ENCODE measurements at places on chromosomes 7 and 10. TPM values are rescaled to one million over a fixed set of nuclear protein-coding genes. Genes with fewer than 3 reads are reported as not detected.
A peak's percentile ranks its signal among the peaks of the same experiment; 100 is the strongest.

- H3K27me3 ChIP-seq: no peaks in the 10 kb centered on the region
- no peak overlapping the region for H3K27ac ChIP-seq
- no peaks in the 10 kb centered on the region for H3K36me3 ChIP-seq
- no peak for DNase-seq
- H3K4me3 ChIP-seq: no peak overlapping the region
Measured at GRCh38 chr7:145219461-145219860, 383.6 kb upstream of the TPK1 start.

DNA sequence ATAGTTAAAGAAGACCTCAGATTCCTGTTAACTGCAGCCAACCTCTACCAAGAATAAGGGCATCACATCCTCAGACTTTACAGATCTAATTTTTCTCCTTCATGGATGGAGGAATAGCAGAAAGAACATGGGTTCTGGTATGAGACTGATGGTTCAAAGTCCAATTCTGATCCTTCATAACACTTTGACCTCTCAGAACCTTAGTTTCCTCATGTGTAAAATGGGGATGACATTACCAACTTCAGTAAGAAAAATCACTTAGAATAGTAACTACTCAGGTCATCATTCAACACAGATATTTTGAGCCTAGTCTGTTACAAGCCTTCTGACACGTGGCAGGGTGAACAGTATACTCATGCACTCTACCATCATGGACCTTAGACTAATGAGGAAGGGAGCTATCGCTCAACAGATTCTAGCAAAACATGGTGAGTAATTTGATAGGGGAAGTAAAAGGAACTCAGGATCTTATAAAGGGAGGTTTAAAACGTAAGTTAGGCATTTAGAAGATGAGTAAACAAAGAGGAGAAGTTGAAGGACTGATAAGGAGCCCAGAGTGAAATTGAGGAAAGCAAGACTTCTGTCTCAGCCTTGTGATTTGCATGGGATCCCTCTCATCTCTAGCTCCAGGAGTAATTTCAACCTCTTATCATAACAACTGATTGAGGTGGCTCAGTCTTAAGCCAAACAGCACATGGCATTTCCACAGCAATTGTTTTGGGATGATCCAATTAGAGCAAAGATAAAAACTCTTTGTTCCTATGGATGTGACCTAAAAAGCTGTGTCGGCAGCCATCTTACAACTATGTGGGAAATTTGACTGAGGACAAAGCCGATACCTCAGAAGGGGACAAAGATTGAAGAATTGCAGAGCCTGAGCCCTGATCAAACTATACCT is 69.2 kb upstream of the TCF7L2 start:
- no peaks in the 10 kb centered on the region for H3K36me3 ChIP-seq
- no peaks in the 10 kb centered on the region for H3K4me1 ChIP-seq
- H3K27ac ChIP-seq: no peak overlapping the region
- no peaks in the 10 kb centered on the region for H3K27me3 ChIP-seq
- no peak overlapping the region for H3K4me3 ChIP-seq

- H3K4me3 ChIP-seq: no peak overlapping the region
- H3K27me3 ChIP-seq: no peaks in the 10 kb centered on the region
- no peak overlapping the region for H3K27ac ChIP-seq
- H3K4me1 ChIP-seq: no peaks in the 10 kb centered on the region
Measured at GRCh38 chr7:126700807-126701604, 551.7 kb downstream of the GRM8 start.

- no peaks in the 10 kb centered on the region for H3K27me3 ChIP-seq
- H3K4me3 ChIP-seq: peak overlapping the region; percentile 30
- peak overlapping the region; percentile 22 for H3K27ac ChIP-seq
- no peak for DNase-seq
Measured at GRCh38 chr10:88386204-88386788, 196.8 kb downstream of the RNLS start.

- H3K36me3 ChIP-seq: peaks cover 78% of the 10 kb centered on the region
- H3K4me1 ChIP-seq: no peaks in the 10 kb centered on the region
- H3K27ac ChIP-seq: no peak overlapping the region
- H3K27me3 ChIP-seq: no peaks in the 10 kb centered on the region
Measured at GRCh38 chr10:14918964-14919363, 34.9 kb downstream of the DCLRE1C start.

- H3K27ac ChIP-seq: no peak overlapping the region
- no peaks in the 10 kb centered on the region for H3K27me3 ChIP-seq
- H3K36me3 ChIP-seq: no peaks in the 10 kb centered on the region
Measured at GRCh38 chr7:91832493-91833045, 47.9 kb downstream of the MTERF1 start.

DNA sequence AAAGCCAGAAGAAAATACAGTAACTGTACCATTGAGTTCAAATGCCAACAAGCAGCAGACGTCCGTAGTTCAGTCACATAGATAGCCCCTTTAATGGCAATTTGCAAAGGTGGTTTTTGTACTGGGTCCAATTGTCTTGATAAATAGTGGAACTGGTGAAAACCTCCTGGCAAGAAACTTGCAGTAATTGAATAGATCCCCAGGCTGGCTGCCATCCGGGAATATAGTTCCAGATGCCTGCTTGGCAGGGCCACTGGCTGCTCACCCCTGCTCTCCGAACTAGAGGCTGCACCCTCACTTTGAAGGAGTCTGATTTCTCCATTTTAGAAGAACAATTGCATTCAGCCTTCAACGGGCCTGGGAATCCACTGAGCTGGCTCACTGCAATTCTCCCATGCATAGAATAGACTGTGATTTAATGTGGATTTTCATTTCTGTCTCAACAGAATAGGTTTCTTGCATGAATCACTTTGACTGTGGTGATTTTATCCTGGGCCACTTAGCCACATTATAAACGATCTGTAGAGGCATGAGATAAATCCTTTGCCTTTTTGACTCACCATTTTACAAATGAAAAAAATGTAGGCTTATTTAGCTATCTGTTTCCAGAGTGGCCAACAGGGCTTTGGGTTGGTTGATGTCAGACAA is 35.9 kb upstream of the ELMO1 start:
- H3K4me3 ChIP-seq: no peak overlapping the region
- H3K36me3 ChIP-seq: no peaks in the 10 kb centered on the region
- H3K27me3 ChIP-seq: no peaks in the 10 kb centered on the region
- H3K27ac ChIP-seq: no peak overlapping the region
- DNase-seq: no peak

- H3K27me3 ChIP-seq: no peaks in the 10 kb centered on the region
- H3K27ac ChIP-seq: no peak overlapping the region
- no peak for DNase-seq
- no peaks in the 10 kb centered on the region for H3K4me1 ChIP-seq
- no peaks in the 10 kb centered on the region for H3K36me3 ChIP-seq
- no peak overlapping the region for H3K4me3 ChIP-seq
Measured at GRCh38 chr7:93442478-93443224, 131.9 kb downstream of the CALCR start.

DNA sequence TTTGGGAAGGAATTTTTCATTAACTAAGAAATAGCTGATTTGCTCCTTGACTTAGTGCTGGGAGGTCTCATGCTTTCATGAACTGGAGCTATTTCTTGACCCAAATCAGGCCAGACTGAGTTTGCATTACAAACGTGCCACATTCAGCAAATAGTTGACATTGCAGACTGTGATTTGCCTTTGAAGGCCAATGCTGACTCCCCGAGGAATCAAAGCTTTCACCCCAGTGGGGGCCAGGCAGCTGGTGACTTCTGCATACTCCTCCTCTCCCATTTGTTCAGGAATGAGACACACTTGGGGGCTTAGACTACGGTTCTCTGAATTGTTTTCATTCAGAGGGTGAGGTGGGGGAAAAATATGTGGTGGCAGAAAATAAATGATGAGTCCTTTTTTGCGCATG is 111.0 kb upstream of the JAZF1 start:
- H3K27ac ChIP-seq: no peak overlapping the region
- H3K4me3 ChIP-seq: no peak overlapping the region
- no peaks in the 10 kb centered on the region for H3K36me3 ChIP-seq

GRCh38 chr7:24291271-24291670 is 7.3 kb downstream of the NPY start:
- no peak overlapping the region for H3K4me3 ChIP-seq
- H3K36me3 ChIP-seq: no peaks in the 10 kb centered on the region
- peaks cover 6% of the 10 kb centered on the region for H3K27me3 ChIP-seq
- DNase-seq: no peak

DNA sequence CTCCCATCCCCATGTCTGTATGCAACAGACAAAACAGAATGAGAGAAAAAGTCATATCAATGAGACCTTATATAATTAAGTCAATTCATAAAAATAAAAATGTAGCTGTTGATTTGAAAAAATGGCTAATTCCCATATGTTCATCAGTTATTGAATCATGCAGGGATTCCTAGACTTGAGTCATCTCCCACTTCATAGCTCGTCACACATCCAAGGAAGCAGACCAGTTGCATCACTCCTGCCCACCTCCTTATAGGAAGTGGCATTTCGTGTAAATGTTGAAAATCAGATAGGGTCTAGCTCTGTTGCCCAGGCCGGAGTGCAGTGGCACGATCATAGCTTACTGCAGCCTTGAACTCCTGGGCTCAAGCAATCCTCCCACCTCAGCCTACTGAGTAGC is 56.1 kb upstream of the SH2B2 start:
- H3K4me3 ChIP-seq: no peak overlapping the region
- no peak for DNase-seq
- H3K4me1 ChIP-seq: no peaks in the 10 kb centered on the region
- H3K27ac ChIP-seq: no peak overlapping the region
- no peaks in the 10 kb centered on the region for H3K27me3 ChIP-seq

- no peak overlapping the region for H3K4me3 ChIP-seq
- no peaks in the 10 kb centered on the region for H3K4me1 ChIP-seq
- H3K36me3 ChIP-seq: no peaks in the 10 kb centered on the region
- H3K27ac ChIP-seq: no peak overlapping the region
- no peaks in the 10 kb centered on the region for H3K27me3 ChIP-seq
Measured at GRCh38 chr7:51160990-51161615, 155.5 kb downstream of the COBL start.

GRCh38 chr10:64306729-64307327 is 785.6 kb downstream of the REEP3 start:
- no peaks in the 10 kb centered on the region for H3K36me3 ChIP-seq
- H3K4me1 ChIP-seq: no peaks in the 10 kb centered on the region
- H3K27ac ChIP-seq: no peak overlapping the region
- no peaks in the 10 kb centered on the region for H3K27me3 ChIP-seq
- no peak for DNase-seq
- H3K4me3 ChIP-seq: no peak overlapping the region

DNA sequence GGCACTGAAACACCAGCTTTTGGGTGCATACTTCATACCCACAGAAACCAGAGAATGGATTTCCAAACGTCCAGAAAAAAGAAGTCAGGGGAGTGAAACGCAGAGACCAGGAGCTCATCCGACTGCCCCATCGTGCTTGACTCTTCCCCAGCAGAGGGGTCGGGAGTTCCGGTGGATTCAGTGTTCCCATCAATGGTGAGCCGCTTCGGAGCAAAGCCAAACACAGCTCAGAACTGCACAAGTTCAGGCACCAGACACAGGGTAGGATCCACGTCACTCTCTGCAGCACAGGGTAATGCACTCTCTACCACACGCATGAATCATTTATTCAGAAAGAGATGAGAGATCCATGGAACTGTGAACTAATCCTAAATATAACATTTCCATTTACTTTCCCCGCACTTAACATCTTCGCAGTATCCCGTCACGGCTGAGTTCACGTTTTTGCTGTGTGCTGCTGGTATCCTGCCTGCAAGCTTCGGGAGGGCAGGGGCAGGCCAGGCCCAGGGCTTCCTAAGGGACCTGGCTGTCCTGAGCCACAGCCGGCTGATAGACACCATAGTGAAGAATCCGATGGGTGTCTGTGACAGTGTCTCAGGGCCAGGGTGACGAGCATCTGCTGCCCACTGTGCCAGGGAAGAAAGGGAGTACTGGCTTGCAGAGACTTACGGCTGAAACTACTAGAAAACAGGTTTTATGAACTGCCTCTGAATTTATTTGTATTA is 545.3 kb downstream of the PTPRN2 start:
- no peaks in the 10 kb centered on the region for H3K27me3 ChIP-seq
- no peak overlapping the region for H3K27ac ChIP-seq
- no peak overlapping the region for H3K4me3 ChIP-seq
- no peaks in the 10 kb centered on the region for H3K4me1 ChIP-seq
- H3K36me3 ChIP-seq: no peaks in the 10 kb centered on the region
- DNase-seq: no peak

GRCh38 chr10:131451407-131452015 is 140.0 kb upstream of the TCERG1L start:
- no peaks in the 10 kb centered on the region for H3K4me1 ChIP-seq
- no peak overlapping the region for H3K27ac ChIP-seq
- H3K36me3 ChIP-seq: no peaks in the 10 kb centered on the region

DNA sequence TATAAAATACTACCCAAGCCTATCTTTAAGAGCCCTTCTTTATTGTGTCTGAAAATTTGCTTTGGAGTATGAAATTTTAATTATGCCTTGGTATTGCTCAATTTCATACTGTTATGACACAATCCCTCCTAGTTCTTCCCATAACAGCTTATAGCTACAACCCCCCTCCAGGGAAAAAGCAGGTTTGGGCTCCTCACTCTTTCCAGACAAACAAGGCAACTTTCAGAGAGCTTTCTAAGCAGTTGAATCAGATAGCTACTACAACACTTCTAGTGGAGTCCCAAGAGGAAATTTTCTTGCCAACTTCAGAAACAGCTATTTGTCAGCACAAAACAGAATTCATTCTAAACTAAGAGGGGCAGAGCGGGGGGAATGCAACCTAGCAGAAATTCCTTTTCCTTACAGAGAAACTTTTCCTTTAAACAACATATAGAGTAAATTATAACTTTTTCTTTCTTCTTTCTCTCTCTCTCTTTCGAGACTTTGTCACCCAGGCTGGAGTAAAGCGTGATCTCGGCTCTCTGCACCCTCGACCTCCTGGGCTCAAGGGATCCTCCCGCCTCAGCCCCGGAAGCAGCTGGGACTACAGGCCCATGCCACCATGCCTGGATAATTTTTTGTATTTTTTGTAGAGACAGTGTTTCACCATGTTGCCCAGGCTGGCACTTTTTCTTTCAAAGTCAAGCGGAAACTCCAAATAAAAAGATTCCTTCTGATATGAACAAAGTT is 26.0 kb upstream of the JMJD1C start:
- H3K4me3 ChIP-seq: no peak overlapping the region
- DNase-seq: peak; percentile 29
- H3K36me3 ChIP-seq: no peaks in the 10 kb centered on the region
- peak overlapping the region; percentile 50 for H3K27ac ChIP-seq

The MSMB gene
- total RNA-seq: not detected

The NPFFR1 gene
- not detected for total RNA-seq

The REPIN1 gene
- 115 TPM for total RNA-seq

The MYO3A gene
- total RNA-seq: not detected

The NANOS1 gene
- 25.2 TPM for total RNA-seq

The AKR1C1 gene
- total RNA-seq: 203 TPM

The LIPJ gene
- not detected for total RNA-seq

The NPTX2 gene
- 18.1 TPM for total RNA-seq

The BTBD16 gene
- total RNA-seq: 0.55 TPM

The OR2A12 gene
- not detected for total RNA-seq

The IRF5 gene
- 3.8 TPM for total RNA-seq

The FAM13C gene
- total RNA-seq: 6.0 TPM

The AGBL3 gene
- 1.9 TPM for total RNA-seq

The PRF1 gene
- total RNA-seq: not detected

The CADPS2 gene
- total RNA-seq: 2.1 TPM

The OR6V1 gene
- total RNA-seq: not detected

The CALHM3 gene
- not detected for total RNA-seq

The SFRP4 gene
- total RNA-seq: 0.24 TPM

The SVOPL gene
- not detected for total RNA-seq

The LIPN gene
- total RNA-seq: not detected
